ENCODE measurements at places on chromosomes 2 and 18.

- no peak for DNase-seq
Observed at GRCh38 chr18:57802213-57803102, 657 bp downstream of the ATP8B1 start.

- DNase-seq: no peak
Observed at GRCh38 chr2:148981324-148981723, 57.2 kb upstream of the LYPD6B start.

DNA sequence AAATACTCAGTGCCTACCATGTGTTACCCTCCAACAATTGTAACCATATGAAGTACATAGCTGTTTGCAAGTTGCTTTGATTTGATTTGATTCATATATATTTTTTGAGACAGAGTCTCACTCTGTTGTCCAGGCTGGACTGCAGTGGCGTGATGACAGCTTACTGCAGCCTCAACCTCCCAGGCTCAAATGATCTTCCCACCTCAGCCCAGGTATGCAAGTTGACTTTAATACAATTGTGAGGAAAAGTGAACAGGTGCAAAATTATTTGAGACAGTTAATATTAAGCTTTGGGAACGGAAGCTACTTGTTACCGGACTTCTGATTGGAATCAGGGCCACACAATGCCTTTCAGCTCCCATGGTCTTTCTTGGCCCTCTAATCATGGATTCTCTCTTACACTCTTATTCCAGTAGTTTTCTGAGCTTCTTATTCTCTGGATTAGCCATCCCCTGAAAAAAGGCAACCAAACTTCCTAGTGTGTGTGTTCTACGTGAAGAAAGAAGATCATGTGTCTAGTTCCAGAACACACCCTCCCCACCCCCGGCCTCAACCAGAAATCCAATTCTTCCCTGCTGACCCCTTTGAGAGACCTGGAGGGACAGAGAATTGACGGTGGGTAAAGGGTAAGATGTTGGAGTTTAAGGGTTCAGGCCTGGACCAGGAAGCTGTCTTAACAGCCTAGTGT is 1.1 kb upstream of the RPL37A start:
- DNase-seq: no peak

DNA sequence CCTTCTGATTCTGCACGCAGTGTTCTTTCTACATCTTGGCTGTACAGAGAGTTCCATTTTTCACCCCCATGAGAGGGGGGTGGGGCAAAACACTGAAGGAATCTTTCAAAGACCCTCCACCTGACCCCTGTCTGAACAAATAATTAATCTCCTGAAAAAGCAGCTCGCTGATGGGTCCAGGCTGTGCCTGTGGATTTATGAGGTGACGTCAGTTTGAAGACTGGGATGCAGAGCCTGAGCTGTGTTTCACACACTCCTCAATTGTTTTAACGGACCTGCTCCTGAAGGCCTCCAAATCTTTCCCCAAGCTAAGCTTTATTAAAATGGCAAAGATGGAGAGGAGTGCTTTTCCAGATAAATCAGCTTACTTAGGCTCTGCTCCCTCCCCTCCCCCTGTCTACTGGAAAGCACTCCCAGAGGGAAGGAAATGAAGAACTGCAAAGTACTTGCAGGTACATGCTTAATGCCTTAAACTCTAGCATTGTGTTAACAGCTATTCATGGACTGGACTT is 390.2 kb upstream of the TNP1 start:
- peak; percentile 33 for DNase-seq

DNA sequence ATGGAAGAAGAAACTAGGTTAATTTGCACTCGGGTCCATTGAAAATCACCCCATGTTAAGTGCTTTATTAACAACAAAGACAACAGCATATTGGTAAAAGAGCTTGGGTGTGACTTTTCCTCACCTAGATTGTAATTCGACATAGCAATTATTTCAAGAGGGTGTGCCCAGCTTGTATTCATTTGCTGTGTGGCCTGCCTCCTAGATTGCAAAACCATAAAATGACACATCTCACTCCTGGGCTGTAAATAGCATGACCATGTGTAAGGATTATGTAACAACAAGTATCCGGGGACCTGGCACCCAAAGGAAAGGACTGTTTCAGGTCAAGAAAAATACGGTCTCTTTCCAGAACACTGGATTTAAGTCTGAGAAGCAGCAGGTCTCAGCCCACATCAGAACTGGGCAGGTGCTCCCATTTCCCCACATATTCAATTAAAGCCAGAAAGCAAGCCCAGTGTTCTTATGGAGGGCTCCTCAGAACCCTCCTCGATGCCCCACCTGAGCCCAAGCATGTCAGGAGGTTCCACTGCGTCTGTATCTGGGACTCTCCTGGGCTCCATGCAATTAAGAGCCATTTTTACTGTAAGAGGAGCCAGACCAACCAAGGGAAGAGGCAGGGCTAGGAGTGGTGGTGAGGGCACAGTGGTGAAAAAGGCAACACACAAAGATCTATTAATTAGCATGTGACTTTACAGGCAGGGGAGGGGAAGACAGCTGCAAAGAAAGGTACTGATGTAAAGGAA is 39.2 kb downstream of the MREG start:
- DNase-seq: no peak

DNA sequence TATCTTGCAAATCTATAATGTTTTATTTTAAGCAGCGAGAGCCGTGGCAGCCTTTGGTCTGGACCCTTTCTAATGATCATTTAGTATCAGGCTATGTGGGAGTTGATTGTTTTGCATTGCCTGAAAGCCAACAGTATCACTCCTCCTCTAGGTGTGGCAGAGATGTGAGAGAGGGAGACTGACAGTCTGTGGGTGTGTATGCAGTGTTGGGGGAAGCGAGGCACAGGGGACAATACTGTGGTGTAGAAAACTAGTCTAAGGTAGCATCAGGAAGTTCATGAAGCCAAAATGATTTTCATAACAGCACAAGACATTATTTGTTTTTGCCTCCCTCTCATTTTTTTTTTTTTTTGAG is 13.4 kb upstream of the IL37 start:
- DNase-seq: no peak

- no peak for DNase-seq
Observed at GRCh38 chr2:105515581-105516415, 116.9 kb upstream of the FHL2 start.

- no peak for DNase-seq
Observed at GRCh38 chr2:182890773-182891378, 24.4 kb upstream of the FRZB start.

DNA sequence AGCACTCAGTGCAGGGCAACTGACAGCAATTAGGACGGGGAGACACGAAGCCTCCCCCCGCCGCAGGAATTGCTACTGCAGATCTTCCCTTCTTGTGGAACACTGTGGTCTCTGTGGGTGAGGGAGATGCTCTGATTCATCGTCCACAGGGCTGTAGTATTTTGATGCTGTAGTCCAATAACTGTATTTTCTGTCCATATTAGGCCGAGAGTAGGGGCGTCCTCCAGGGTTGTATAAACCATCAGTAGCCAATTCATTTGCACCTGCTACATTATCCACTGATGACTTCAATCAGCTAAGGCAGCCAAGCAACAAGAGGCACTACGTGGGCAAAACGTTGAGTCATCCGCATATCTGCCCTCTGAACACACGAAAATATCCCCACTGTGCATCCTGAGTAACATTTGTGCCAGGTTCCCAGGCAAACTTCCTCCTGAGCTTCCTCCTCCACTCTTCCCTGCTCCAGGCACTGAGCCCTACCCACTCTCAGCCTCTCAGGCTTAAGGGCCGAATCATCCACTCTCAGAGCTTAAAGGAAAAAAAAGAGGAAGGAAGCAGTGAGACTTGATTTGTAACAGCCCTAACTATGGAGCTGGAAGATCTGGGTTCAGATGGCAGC is 62.1 kb downstream of the LBH start:
- DNase-seq: peak; percentile 42

- DNase-seq: no peak
Observed at GRCh38 chr18:49546719-49547273, 15.1 kb upstream of the LIPG start.

DNA sequence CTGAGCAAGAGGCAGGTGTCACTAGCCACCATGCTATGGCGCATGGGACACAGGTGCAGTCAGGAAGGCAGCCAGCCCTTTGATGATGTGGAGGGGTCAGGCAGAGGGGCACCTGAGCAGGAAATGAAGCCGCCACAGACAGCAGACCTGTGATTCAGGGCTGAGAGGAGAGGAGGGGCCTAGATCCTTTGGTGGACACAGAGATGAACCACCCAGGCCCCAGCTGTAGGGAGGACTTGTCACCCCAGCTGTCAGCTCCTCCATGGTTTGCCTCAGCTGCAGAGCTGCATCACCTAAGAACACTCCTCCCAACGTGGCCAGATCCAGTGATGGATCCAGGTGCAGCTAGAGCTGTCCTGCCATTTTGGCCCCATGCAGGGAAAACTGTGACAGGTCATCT is 11.6 kb downstream of the ASB18 start:
- DNase-seq: no peak

DNA sequence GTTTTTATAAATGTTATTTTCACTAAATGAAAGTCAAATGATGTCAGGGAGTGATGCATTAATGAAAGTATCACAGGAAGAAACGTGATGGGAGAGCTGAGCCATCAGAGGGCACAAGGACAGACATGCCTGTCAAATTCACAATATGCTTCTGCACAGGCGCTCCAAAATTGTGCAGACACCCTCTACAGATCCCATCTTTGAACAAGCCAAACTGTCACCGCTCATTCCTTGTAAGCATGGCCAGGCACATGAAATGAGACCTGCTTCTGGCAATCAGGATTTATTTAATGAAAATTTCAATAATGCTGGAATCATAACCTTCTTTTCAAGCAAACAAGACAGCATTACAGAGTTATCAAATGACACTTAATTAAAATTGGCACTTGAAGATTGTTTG is 20.4 kb upstream of the FSHR start:
- no peak for DNase-seq

GRCh38 chr2:236643480-236643879 is 73.9 kb downstream of the ACKR3 start:
- no peak for DNase-seq

DNA sequence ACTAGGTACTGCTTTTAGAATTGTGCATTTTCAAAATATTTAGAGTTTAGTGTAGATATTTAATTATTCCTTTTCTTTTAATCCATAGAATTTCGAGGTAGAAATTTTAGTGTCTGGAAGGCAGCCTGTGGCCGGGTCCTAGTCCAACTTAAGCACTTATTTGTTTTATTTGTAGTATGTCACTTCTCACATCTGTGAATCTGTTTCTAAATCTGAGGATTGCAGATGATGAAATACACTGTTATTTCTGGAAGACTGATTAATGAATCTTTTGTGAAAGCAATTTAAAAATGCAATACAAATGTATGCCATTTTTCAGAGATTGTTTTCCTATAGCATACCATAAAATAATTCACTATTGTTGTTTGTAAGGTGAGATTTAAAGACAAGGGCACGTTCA is 483.9 kb upstream of the TRIB2 start:
- DNase-seq: no peak

Measured in spinal cord (tissue), 10 donors.